CD4-positive, alpha-beta T cell (primary cell): ENCODE measurements at places on chromosomes 7 and 10.

DNA sequence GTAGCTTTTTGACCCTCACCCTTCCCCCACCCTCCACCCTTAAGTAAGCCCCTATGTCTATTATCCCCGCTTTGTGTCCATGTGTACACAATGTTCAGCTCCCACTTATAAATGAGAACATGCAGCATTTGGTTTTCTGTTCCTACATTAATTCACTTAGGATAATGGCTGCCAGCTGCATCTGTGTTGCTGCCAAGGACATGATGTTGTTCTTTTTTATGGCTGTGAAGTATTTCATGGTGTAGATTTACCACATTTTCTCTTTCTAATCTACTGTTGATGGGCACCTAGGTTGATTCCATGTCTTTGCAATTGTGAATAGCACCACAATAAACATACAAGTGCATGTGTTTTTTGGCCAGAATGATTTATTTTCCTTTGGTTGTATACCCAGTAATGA is 232.2 kb downstream of the CACNA2D1 start:
- no peak for DNase-seq

GRCh38 chr10:7288060-7288690 is 122.7 kb downstream of the SFMBT2 start:
- DNase-seq: no peak

DNA sequence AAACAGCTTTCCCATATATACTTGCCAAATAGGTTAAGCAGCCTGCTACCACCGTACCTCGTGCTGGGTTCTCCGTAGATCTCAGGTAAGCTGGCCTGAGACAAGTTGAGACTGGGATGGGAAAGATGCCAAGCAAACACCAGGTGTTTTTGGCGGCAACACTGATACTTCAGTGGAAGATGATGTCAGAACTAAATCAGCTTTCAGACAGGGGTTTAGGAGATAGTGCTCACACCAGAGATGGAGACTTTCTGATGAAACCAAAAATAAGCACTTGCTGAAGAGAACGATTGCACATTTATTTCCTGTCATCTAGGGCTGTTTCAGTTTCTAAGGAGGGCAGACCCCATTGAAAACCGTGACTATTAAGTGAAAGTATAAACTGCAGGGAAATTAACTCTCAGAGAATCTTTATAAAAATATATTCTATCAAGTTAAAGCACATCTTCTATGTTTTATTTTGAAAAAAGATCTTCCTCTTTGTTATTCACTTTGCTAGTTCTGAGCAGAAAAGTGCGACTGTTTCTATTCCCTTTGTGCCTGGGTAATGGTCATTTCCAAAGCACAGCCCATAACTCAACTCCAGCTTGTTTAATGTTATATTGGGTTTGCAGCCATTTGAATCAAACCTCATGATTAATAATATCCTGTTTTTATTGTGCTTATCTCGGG is 149.9 kb downstream of the CPED1 start:
- DNase-seq: no peak

GRCh38 chr10:113959383-113959760 is 84.3 kb upstream of the ADRB1 start:
- no peak for DNase-seq

DNA sequence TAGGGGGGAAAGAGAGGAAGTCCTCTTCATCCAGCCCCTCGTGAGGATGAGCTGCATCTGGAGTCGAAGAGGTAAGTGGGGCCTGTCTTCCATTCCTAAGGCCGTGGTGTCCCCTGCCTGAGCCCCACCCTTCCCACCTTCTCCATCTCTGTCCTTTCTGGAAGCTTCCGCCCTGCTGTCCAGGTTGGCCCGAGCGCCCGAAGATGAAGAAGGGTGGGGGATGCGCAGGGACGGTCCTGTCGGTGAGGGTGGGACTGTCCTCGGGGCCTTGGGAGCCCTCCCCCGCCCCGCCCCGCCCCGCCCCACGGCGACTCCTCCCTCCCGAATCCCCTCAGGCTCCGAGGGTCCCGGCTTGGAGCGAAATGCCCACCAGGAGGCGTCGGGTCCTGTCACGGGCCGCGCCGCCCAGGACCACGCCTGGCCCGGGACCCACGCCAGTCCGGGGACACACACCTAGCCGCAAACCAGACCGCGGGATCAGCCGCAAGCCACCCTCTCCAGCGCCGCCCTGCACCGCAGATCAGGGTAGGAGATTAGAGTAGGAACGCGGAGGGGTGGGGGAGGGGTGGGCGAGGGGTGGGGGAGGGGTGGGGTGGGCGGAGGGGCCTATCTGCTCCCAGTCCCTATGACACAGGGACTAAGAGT is 15.3 kb downstream of the GPRIN2 start:
- no peak for DNase-seq

- DNase-seq: no peak
Measured at GRCh38 chr7:17632384-17632783, 307.9 kb downstream of the SNX13 start.

DNA sequence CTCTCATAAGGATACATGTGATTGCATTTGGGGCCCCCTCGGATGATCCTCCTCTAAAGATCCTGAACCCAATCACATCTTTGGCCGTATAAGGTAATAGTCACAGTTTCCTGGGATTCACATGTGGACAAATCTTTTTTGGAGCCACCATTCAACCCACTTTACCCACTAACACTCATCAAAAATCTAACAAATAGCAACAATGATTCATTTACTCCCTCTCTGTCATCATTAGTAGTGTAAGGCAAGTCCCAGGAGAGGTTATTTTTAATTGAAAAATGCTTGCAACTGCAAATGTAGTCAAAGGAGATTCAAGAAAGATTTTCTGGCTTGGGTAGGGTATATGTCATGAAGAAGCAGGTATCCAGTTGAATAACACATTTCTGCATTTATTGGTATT is 9.9 kb upstream of the SMKR1 start:
- no peak for DNase-seq

GRCh38 chr7:134640842-134641715 is 5.6 kb upstream of the BPGM start:
- DNase-seq: no peak

DNA sequence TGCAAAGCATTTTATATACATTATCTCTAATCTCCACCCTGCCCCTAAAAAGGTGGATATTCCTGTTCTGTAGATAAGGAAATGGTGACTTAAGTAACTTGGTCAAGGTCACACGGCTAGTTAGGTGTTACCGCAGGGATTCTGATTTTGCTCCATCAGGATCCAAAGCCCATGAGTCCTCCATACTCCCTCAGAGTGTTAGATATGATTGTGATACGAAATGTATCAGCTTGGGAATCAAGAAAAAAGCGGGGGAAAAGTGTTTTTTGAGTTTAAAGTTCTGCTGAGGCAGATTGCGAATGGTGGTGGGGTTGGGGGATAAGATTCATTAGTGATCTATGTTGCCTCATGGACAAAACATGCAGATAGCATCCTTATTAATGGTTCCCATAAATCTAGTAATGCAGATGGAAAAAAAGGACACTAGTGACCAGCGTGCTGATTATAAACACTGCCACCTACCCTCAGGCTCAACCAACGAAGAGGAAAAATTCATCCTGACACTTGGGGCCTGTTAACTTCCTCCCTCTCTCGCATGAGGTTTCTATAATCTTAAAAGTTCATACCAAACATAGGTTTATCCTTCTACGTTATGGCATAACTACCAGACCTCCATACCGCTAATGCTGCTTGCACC is 2.3 kb downstream of the ICA1 start:
- no peak for DNase-seq

DNA sequence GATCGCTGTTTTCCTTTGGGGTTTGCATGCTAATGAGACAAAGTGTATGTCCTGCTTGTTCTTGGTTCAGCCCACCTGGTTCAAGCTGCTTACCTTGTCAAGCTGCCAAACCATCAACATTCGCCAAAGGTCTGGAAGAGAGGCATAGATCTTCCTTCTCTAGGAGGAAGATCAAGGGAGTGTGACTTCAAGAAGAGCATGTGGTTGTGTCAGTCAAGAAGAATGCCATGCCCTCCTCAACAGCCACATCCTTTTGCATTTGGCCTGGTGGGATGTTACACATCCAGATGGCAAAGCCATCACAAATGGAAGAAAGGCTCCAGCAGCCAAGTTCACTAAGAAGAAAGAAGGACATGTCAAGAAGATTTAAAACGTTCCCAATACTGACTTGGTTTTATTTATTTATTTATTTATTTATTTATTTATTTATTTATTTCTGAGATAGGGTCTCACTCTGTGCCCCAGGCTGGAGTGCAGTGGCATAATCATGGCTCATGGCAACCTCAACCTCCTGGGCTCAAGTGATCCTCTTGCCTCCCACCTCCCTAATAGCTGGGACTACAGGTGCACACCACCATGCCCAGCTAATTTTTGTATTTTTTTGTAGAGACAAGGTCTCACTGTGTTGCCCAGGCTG is 5.1 kb upstream of the PIP4K2A start:
- DNase-seq: no peak

GRCh38 chr10:102678842-102679289 is 34.6 kb downstream of the TRIM8 start:
- no peak for DNase-seq

- DNase-seq: no peak
Measured at GRCh38 chr10:112491144-112491543, 44.1 kb downstream of the VTI1A start.

GRCh38 chr10:114711869-114712250 is 53.8 kb upstream of the ABLIM1 start:
- no peak for DNase-seq
